ENCODE measurements at places on chromosomes 1 and 21.

DNA sequence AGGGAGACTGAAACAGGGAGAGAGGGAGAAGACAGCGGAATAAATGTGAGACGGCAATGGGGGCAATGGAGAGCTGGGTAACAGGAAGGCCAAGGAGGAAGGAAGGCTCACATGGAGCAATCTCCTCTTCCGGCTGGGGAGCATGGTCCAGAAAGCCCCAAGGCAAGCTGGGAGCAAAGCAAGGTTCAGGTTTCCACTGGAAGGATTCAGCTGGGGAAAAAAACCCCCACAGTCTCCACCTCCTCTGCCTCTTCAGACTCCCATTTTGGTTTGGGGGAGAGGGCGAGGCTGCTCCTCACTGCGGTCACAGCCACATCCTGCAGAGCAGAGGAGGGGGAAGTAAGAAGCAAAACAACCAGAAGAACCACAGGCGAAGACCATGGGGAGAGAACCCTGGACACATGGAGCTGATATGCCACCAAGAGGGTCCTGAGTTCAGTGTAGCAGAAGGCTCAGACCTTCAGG lies 650 bp downstream of the TNFAIP8L2 start:
- no peak for DNase-seq

GRCh38 chr1:202857136-202857610 lies 31.8 kb downstream of the RABIF start:
- DNase-seq: no peak

- DNase-seq: no peak
These were observed 13.8 kb downstream of the MIER1 start for GRCh38 chr1:66938613-66939012.

DNA sequence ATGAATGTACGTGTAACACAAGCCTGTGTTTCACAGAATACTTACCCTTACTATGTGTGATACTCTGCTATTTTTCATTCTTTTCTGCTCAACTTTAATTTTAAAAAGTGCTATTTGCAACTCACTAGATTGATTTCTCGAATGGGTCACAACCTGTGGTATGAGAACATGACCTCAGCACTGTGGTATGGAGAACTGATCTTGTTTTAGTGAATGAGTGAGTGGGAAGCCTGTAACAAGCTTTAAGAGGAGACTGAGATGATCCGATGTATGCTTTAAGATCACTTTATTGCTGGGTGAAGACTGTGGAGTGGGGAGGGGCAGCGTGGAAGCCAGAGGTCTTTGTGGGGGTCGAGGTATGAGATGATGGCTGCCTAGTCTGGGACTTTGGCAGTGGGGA lies 21.6 kb downstream of the MECR start:
- no peak for DNase-seq

- DNase-seq: no peak
These were observed 960 bp downstream of the RCAN1 start for GRCh38 chr21:34613679-34614627.

GRCh38 chr1:41713141-41713540 lies 205.6 kb downstream of the HIVEP3 start:
- no peak for DNase-seq

DNA sequence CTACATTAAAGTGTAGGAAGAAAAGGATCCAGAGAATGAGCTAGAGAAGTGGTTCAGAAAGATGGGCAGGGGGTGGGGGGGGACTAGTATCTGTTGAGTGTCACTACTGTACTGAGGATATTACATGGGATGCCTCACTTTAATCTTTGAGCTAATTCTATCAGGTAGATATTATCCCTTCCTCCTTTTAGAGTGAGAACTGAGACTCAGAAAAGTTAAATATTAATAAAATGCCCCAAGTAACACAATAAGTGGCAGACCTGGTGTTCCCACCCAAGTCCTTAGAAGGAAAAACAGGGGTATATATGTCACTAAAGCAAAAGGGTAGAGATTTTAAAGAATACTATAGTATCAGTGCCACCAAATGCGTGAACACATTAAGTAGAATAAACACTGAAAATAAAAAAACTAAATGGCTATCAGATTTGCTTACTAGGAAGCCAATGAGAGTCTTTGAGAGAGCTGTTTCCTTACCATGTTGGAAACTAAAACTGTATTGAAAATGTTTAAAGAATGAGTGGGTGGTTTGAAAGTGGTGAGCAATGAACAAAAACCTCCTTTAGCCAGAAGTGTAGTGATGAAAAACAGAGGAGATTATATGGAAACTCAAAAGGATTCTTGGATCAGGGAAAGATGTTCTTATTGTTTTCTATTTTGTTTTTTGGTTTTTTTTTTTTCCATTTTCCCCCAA lies 230.8 kb downstream of the BARHL2 start:
- DNase-seq: no peak

DNA sequence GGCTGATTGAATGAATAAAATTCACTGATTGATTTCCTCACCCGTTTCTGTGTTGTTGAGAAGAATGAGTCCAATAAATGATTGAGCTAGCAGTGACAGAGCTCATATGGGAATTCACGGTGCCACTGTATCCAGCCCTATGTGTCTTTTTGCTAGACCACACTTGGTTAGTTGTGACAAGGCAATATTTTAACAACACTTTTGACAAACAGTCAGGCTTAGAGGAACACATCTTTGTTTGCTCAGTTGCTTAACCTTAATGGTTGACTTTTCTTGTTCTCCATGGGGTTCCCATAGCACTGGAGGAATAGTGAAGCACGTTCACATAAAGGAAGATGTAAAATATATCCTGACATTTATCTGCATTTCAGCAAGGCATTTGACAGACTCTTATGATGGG lies 273.9 kb upstream of the DEPDC1 start:
- DNase-seq: no peak

DNA sequence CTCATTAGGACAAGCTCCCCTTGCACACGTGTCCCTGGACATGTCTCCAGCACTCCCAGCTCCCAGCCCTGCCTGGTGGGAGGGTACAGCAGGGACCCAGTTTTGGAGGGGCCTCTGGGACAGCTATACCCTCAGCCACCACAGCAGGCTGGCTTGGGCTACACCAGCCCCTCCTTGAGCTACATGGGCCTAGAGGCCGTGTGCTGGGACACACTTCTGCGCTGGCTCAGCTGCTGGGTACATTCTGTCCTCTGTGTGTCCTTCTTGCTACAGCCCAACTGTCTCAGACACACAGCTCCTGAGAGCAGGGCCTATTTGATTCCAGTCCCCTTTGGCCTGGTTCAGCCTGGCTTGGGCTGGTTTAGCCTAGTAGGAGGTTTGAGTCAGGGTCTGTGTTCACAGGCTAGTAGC lies 26.7 kb downstream of the DMAP1 start:
- no peak for DNase-seq

- no peak for DNase-seq
These were observed 204.3 kb downstream of the SMYD3 start for GRCh38 chr1:246302711-246303317.

GRCh38 chr1:198467342-198467741 lies 73.1 kb downstream of the ATP6V1G3 start:
- no peak for DNase-seq

GRCh38 chr1:243851257-243851756 lies 1.3 kb upstream of the AKT3 start:
- DNase-seq: no peak

- no peak for DNase-seq
These were observed 8.6 kb downstream of the UBE2U start for GRCh38 chr1:64212031-64212430.

DNA sequence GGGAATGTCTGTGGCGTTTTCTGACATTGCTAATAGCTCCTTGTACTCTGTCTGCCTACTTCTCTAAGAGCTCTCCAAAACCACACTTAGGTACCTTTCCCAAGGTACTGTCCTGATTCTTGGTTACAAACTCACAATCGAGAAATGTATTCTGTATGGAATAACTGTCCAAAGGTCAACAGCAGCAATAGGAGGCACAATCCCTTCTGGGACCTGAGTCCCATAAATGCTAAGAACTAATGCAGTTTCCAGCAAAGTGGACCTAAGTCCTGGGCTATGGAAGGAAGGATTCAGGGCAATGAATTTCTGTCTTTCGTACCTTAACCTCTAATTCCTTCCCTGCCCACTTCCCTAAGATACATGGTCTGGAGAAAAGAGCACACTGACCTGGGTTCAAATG lies 59.7 kb downstream of the DMAP1 start:
- no peak for DNase-seq
